Memory B cell (primary cell): ENCODE measurements at places on chromosomes 7 and 10.
A peak's percentile ranks its signal among the peaks of the same experiment; 100 is the strongest.

DNA sequence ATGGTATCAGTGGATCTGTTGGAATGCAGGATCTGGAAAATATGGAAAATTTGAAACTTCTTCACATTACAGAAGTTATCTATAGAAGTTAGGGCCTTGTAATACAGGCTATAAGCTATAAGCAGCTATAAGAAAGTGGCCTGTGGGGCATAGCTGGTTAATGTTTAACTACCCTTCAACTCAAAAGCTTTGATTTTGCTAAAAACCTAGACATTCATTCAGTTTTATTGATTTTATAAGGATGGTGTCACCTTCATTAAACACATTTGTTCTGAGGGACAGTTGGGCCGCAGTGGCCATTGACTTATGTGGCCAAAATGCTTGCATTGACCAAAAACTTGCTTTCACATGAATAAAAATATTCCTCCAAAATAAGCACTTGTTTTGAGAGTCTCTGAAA, 13.1 kb upstream of the AKR1C3 start:
- no peaks in the 10 kb centered on the region for H3K36me3 ChIP-seq
- no peaks in the 10 kb centered on the region for H3K27me3 ChIP-seq
- no peak overlapping the region for H3K4me3 ChIP-seq
- no peak overlapping the region for H3K27ac ChIP-seq
- no peaks in the 10 kb centered on the region for H3K4me1 ChIP-seq

DNA sequence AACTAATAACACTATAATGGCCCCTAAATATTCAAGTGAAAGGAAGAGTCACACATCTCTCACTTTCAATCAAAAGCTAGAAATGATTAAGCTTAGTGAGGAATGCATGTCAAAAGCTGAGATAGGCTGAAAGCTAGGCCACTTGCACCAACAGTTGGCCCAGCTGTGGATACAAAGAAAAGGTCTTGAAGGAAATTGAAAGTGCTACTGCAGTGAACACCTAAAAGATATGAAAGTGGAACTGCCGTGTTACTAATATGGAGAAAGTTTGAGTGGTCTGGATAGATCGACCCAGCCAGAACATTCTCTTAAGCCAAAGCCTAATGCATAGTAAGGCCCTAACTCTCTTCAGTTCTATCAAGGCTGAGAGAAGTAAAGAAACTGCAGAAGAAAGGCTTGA, 12.1 kb upstream of the SNX13 start:
- no peak for DNase-seq
- peaks cover 10% of the 10 kb centered on the region for H3K4me1 ChIP-seq
- no peaks in the 10 kb centered on the region for H3K27me3 ChIP-seq
- H3K27ac ChIP-seq = peak overlapping the region; percentile 79

DNA sequence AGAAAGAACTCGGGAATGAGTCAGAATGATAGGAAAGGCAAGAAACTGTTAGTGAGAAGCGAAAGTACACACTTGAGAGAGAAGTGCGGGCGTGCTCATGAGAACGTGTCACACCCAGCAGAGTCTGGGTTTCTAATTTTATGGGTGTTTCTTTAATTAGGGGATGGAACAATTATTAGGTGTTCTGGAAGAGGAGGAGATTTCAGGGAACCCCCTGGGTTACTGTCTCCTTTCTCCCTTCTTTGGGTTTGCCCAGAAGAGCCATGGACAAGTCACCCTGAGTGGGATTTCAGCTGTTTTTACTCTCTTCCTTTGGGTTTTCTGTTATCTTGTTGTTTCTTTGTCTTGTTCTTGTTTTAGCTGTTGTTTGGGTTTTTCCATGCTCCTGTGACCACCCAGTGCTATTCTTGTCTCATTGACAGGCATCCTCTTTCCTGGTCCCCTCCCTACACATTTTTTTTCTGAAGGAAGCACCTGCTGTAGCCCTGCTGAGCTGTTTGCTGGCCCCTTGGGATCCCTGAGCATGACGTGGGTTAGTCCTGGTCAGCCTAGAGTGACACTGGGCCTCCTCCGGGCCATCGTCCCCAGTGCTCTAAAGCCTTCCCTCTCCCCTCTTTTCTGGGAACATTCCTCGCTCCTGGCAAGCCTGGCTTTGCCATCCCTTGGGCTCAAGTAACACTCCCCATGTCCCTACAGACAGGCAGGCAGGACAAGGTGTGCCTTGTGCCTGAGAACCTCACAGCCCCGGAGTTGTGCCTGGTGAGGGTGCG, 3.5 kb downstream of the SH2D4B start:
- no peak for DNase-seq
- H3K27me3 ChIP-seq = peaks cover 5% of the 10 kb centered on the region
- no peaks in the 10 kb centered on the region for H3K36me3 ChIP-seq
- peaks cover 37% of the 10 kb centered on the region for H3K4me1 ChIP-seq

GRCh38 chr10:113820507-113820906, 33.4 kb downstream of the DCLRE1A start:
- no peaks in the 10 kb centered on the region for H3K36me3 ChIP-seq
- H3K4me3 ChIP-seq = no peak overlapping the region
- H3K27me3 ChIP-seq = peaks cover 8% of the 10 kb centered on the region
- no peak overlapping the region for H3K27ac ChIP-seq
- DNase-seq = no peak

GRCh38 chr7:11505471-11505985, 326.5 kb downstream of the THSD7A start:
- H3K36me3 ChIP-seq = no peaks in the 10 kb centered on the region
- no peak for DNase-seq
- H3K4me3 ChIP-seq = no peak overlapping the region

DNA sequence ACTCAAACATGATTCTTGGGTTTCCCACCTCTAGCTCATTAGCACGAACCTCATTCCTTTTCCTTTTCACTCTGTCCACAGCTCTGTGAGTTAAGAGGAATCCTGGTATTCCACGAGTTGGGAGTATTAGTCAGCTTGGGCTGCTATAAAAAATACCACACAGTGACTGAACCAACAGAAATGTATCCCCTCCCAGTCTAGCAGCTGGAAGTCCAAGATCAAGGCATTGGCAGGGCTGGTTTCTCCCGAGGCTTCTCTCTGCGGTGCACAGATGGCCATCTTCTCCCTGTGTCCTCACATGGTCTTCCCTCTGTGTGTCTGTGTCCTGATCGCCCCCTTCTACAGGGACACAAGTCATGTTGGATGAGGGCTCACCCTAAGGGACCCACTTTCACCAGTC, 261.6 kb downstream of the TNS3 start:
- H3K27ac ChIP-seq = no peak overlapping the region
- no peak for DNase-seq
- H3K27me3 ChIP-seq = no peaks in the 10 kb centered on the region
- peaks cover 2% of the 10 kb centered on the region for H3K4me1 ChIP-seq
- H3K36me3 ChIP-seq = peaks cover 46% of the 10 kb centered on the region

DNA sequence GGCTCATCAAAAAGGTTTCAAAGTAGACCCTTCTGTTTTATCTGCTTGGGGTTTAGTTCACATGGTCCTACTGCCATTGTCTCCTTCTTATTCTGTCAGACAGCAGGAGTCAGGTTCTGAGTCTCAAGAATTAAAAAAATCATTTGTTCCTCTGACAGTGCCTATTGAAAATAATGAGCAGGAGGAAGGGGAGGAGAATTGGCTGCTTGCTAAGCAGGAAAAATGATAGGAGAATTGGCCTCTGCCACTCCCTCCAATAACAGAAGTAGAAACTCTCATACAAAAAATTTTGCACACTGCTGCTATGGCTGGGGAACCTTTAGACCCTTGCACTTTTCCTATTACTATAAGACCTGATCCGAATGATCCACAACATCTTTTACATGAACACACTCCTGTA, 35.7 kb downstream of the OR13A1 start:
- H3K4me1 ChIP-seq = no peaks in the 10 kb centered on the region
- no peak for DNase-seq
- no peaks in the 10 kb centered on the region for H3K36me3 ChIP-seq
- no peak overlapping the region for H3K27ac ChIP-seq

DNA sequence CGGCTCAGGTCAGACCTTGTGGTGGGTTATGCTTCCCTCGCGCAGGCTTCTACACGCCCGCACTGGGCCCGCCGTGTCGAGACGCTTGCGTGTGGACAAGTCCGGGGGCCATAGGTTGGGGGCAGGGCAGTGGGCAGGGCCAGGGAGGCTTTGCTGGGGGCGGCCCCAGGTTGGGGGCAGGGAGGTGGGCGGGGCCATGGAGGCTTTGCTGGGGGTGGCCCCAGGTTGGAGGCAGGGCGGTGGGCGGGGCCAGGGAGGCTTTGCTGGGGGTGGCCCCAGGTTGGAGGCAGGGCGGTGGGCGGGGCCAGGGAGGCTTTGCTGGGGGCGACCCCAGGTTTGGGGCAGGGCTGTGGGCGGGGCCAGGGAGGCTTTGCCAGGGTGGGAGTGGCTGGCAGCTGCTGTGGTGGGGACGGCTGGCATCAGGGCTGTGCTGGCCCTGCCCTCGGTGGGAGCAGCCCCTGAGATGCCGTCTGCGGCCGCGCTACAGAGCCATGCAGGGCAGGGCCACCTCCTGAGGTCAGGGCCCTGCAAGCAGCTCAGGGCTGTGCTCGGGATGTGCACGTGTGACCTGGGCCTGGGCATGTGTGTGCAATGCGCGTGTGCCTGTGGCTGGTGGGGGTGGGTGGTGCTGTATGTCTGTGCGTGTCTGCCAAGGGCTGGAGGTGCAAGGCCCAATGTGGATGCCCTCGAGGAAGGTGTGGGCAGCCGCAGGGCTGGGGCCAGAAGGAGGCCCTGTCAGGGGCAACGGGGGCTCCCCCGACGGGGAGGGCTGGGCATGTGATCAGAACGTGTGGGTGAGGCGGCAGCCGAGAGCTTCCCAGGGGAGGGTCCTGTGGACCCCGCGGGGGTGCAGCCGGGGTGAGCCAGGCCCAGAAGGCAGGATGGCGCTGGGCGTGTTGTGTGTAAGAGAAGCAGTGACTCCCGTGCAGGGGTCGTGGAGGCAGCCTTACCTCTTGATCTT, 72.5 kb upstream of the NKX6-2 start:
- H3K27ac ChIP-seq = no peak overlapping the region
- H3K36me3 ChIP-seq = peaks cover 5% of the 10 kb centered on the region
- no peak overlapping the region for H3K4me3 ChIP-seq
- DNase-seq = no peak

GRCh38 chr10:14815681-14816080, 22.2 kb downstream of the CDNF start:
- no peaks in the 10 kb centered on the region for H3K27me3 ChIP-seq
- H3K27ac ChIP-seq = no peak overlapping the region
- H3K36me3 ChIP-seq = no peaks in the 10 kb centered on the region

DNA sequence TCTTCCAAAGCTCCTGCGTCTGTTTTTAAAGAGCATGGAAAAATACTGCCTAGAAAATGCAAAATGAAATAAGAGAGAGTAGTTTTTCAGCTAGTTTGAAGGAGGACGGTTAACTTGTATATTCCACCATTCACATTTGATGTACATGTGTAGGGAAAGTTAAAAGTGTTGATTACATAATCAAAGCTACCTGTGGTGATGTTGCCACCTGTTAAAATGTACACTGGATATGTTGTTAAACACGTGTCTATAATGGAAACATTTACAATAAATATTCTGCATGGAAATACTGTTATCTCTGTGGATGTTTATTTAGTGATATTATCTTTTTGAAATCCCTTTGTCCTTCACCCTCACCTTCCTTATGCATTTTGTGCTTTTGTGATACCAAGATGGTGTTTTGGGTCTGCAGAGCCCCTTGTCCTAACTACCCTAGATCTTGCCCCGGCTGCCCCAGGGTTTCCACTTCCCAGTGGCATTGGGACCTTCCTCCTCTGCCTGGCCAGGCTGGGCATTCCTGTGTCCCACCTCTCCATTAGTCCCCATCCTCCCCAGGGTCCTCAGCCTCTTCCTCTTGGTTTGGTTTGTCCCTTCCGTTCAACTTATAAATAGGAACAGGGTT, 5.2 kb downstream of the IGFBP1 start:
- peaks cover 23% of the 10 kb centered on the region for H3K27me3 ChIP-seq
- H3K4me1 ChIP-seq = no peaks in the 10 kb centered on the region
- no peak for DNase-seq
- no peak overlapping the region for H3K4me3 ChIP-seq
- H3K27ac ChIP-seq = no peak overlapping the region

- no peaks in the 10 kb centered on the region for H3K27me3 ChIP-seq
- no peak for DNase-seq
- H3K4me1 ChIP-seq = peaks cover 5% of the 10 kb centered on the region
- H3K4me3 ChIP-seq = no peak overlapping the region
- H3K27ac ChIP-seq = no peak overlapping the region
Measured at GRCh38 chr7:17315974-17316373, 17.5 kb downstream of the AHR start.

DNA sequence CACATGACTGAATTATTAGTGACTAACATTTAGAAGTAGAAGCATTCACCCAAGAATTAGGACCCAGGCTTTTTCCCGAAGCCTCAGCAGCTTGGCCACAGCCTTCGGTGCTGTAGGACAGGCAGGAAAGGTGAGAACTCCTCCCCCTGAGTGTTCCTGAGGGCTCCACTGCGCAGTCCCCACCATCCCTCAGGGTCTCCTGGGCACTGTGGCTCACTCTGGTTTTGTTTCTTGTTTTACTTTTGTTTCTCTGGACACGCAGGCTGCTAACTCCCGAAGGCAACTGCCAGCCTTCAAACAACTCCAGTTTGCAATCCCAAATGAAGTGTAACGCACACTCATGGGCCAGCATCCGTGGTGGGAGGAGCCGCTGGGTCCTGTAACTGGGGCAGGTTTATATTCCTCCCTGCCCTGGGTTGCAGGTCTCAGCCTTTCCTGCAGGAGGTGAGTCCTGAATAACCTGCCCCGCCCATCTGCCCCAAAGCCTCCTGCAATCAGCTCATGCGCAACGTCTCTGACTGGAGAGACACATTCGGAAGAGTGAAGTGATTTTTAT, 492.9 kb downstream of the PTPRN2 start:
- H3K27ac ChIP-seq = no peak overlapping the region
- no peak for DNase-seq
- H3K4me3 ChIP-seq = no peak overlapping the region

DNA sequence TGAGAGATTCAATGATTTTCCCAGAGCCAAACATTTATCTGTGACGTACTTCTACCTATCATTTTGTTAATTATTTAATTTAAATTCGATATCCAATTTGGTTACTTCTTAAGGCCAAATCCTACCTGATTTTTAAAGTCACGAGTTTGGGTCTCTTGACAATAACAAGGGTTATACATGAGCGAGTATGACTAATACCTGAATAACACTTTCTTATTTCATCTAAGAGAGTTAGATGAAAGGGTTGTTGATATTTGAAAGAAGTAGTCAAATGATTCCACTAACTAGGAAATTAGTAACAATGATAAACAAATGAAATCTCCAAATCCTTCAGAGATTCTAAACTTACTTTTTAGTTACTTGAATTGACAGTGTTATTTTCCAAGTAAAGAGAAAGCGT, 1086.9 kb downstream of the XPNPEP1 start:
- H3K4me1 ChIP-seq = no peaks in the 10 kb centered on the region
- no peaks in the 10 kb centered on the region for H3K36me3 ChIP-seq
- H3K27me3 ChIP-seq = no peaks in the 10 kb centered on the region

DNA sequence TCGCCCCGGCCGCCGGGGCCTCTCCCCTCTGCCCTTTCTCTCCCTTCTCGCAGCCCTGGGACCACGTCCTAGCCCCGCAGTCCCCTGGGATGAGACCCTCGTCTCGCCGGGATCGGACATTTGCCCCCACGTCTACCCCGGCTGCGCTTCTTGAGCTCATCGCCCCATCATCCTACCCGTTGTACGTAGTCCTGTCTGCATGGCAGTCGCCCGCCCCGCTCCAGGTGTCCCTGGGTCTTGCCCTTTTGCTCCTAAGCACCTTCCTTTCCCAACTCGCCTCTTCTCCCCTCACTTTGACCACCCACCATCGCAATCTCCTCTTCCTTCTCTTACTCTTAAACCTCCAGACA, 582 bp downstream of the TPST1 start:
- peak; percentile 18 for DNase-seq
- peak overlapping the region; percentile 87 for H3K27ac ChIP-seq
- H3K36me3 ChIP-seq = no peaks in the 10 kb centered on the region
- H3K4me3 ChIP-seq = peak overlapping the region; percentile 90

- H3K4me3 ChIP-seq = no peak overlapping the region
- DNase-seq = no peak
- H3K27me3 ChIP-seq = no peaks in the 10 kb centered on the region
- H3K4me1 ChIP-seq = peaks cover 22% of the 10 kb centered on the region
- H3K36me3 ChIP-seq = no peaks in the 10 kb centered on the region
Measured at GRCh38 chr10:22005763-22006162, 2.2 kb upstream of the DNAJC1 start.
